ENCODE measurements at places on chromosomes 2 and 18.

DNA sequence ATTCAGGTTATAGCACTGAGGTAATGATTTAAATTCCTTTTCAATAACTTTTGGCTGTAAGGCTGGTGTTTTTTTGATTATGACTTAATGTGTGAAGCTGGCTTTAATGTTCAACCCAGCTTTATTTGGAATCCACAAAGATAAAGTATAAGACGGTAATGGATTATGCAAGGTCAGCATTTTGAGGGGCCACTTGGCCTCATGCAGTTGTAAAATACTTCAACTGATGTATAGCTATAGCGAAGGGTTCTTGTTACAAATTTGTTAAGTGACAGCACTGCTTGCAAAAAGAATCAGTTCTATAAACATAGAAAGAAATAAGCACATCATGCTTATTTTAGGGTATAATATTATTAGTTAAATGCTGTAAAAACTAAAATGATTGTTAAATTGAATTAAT, 36.6 kb downstream of the LRP1B start:
- DNase-seq, result no peak

GRCh38 chr18:3721771-3722648, 272.0 kb downstream of the TGIF1 start:
- DNase-seq, result no peak

DNA sequence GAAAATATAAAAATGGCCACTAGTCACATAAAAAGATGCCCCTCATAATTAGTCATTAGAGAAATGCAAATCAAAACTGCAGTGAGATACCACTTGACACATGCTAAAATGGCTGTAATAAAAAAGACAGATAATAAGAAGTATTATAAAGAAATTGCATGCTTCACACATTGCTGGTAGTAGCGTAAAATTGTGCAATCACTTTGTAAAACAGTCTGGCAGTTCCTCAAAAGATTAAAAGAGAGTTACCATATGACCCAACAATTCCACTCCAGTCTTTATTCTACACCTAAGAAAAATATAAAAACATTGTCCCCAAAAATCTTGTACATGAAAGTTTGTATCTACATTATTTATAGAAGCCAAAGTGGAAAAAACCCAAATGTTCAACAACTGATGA, 170.6 kb upstream of the FIGN start:
- DNase-seq, result no peak

- DNase-seq, result no peak
Measured at GRCh38 chr18:68520406-68521075, 194.4 kb downstream of the TMX3 start.

DNA sequence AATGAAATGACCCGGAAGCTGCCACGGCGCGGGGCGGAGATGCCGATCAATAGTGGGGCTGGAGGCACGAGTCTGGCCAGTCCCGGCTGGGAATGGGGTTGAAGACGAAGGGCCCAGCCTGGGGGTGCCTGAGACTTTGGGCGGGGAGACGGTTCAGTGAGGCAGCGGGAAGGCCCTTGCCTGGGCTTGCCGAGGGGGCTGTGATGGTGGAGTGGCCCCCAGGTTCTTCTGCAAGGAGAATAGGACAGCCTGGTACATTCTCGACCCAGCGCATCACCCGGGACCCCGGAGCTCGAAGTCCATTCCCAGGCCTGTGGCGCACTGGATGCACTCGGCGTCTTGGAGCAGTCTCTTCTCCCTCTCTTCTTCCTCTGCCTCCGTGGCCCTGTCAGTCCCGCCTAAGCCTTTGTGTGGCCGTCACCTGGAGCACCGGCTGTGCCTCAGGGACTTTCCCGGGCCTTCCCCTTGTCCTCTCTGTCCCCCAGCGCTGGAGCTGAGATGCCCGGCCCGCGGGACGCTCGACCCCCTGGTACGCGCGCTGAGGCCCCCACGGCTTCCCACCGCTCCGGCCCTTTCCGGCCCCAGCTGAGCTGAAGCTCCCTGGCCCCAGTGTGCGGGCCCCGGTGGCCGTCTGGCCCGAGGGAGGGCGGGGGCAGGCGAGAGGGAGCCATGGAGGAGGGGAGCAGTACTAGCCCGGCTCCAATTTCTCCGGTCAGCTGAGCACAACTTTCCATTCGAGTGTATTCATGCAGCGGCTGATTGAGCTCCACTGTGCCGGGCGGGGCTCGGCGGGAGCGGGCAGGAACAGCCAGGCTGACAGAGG, 8.0 kb downstream of the SIX3 start:
- no peak for DNase-seq

- DNase-seq, result no peak
Measured at GRCh38 chr2:1728821-1729220, 15.5 kb downstream of the PXDN start.

GRCh38 chr18:62797329-62797728, 82.0 kb downstream of the PHLPP1 start:
- DNase-seq, result no peak

DNA sequence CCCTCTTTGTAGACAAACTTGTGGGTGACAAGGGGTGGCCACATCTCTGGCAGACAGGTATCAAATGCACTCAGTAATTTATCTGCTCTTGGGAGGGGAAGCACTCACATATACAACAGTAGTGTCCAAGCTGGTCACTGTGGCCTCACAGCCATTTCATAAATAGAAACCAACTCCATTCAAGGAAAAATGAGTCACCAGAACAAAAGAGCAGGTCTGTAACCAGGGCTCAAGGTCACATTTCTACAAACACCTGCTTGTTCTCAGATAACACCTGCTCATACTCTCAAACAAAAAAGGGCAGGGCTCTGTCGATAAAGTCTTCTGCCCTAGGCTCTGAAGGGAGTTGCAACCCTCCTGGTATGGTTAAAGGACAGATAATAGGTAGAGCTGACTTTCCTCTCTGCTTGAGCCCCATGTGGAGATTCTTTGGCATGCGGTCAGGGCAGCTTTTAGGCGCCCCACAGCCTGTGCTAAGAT, 459.0 kb downstream of the BCL11A start:
- DNase-seq, result no peak

- DNase-seq, result no peak
Measured at GRCh38 chr18:72692086-72692485, 147.9 kb upstream of the CBLN2 start.

GRCh38 chr2:100066856-100067255, 75.5 kb downstream of the AFF3 start:
- DNase-seq, result no peak

- no peak for DNase-seq
Measured at GRCh38 chr2:20571231-20571630, 79.7 kb downstream of the HS1BP3 start.

- DNase-seq, result no peak
Measured at GRCh38 chr2:241200822-241201395, 12.4 kb downstream of the ANO7 start.

DNA sequence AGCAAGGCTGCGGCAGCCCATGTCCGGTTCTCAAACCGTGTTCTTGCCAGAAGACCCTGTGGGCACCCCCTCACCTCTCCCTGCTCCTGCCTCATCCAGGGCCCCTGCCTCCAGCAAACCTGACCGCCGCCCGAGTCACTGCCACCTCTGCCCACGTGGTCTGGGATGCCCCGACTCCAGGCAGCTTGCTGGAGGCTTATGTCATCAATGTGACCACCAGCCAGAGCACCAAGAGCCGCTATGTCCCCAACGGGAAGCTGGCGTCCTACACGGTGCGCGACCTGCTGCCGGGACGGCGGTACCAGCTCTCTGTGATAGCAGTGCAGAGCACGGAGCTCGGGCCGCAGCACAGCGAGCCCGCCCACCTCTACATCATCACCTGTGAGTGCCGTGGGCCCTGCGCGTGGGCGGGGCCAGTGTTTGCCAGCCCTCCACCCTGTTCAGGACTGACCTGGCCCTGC, 32.2 kb downstream of the MTERF4 start:
- DNase-seq, result no peak

- DNase-seq, result no peak
Measured at GRCh38 chr2:134336352-134336751, 82.5 kb downstream of the MGAT5 start.

DNA sequence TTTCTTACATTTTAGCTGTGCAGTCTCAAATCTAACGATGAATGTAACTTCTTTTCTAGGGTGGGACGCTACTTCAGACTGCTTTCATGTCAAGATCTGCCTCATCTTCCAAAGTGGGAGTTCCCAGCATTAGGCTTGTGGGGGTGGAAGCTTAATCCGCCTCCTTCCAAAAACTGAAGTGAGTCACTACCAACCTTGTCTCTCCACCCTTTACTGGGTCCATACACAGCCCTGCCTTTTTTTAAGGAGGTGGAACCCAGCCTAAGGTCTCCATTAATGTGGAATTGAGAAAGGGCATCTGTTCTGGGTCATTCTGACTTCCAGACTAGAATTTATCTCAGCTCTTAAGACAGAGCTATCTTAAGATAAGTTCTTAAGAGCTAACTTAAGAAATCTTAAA, 42.0 kb upstream of the NFE2L2 start:
- no peak for DNase-seq

- no peak for DNase-seq
Measured at GRCh38 chr2:232667989-232668583, 29.0 kb upstream of the GIGYF2 start.

DNA sequence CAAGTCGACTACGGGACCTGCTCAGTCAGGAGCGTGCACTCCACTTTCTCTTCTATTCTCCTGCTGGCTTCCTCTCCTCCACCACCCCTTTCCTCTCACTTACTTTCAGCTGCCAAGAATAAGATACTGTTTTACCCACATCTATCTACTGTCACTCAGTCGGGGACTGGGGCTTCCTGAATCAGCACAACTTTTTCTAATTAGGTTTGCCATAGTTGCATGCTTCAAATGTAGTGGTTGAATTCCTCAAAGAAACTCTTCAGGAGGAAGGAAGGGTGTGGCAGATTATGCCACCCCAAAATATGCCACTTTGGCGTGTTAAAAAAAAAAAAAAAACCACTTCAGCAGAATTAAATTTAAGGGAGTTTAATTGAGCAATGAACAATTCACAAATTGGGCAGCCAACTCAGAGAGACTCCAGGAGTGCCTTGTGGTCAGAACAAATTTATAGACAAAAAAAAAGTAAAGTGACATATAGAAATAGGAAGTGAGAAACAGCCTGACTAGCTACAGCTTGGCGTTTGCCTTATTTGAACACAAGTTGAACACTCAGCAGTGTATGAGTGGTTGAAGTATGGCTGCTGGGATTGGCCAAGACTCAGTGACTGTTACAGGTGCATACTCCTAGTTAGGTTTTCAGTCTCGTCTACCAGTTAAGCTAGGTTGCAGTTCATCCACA, 32.5 kb upstream of the RMDN2 start:
- no peak for DNase-seq

GRCh38 chr2:206020171-206020570, 65.8 kb downstream of the INO80D start:
- no peak for DNase-seq

- no peak for DNase-seq
Measured at GRCh38 chr2:111617299-111618225, 266.4 kb downstream of the ANAPC1 start.

GRCh38 chr2:120596191-120596811, 139.4 kb upstream of the GLI2 start:
- no peak for DNase-seq

DNA sequence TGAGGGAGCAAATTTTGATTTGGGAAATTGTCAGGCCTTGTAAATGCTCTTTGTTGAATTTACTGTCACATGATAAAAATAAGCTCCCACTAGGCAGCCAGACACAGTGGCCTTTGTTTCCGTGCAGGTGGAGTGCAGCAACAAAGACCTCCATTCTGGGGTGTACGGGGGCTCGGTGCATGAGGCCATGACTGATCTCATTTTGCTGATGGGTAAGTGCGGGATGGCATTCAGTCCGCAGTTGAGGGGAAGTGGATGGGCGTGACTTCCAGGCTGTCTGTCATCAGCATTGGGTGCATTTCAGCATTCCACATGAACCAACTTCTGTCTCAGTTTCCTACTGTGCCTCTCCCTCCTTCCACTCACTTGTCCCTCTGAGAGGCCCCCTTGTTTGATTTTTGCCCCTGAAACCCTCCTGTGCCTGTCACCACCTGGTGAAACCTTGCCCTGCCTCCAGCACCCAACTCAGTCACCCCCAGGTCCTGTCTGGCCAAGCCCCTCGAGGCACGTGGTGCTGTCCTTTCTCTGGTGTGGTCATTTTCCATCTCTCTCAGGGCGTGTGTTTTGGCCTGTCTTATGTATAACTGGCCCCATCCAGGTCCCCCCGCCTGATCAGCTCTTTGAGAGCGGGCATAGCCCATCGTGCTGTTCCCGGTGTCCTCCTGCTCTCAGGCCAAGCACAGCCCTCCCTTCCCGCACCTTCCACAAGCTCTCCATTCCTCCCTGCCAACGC, 16.3 kb downstream of the CNDP2 start:
- no peak for DNase-seq

DNA sequence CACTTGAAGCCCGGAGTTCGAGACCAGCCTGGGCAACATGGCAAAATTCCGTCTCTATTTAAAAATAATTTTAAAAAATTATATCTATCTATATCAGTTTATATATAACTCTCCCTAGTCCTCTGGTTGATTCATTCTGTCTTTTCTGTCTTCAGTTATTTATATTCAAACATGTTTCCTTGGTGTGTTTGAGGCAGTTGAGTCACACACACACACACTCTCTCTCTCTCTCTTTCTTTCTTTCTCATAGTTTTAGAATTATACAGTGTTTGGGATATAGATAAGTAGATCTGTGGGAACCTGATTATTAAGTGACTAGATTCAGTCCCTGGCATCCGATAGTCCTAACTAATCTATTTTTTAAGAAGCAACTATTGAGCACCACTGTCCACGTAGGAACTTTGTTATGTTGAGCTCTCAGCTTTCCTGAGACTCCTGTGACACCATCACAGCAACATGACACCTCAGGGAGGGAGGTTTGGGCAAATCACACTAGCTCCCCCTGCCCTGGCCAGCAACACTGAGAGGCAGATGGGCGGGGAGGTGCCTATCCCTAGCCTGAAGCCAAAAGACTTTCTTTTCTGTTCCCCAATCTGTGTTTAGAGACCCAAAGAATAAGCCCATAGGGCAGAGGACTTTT, 482.7 kb downstream of the DLGAP1 start:
- DNase-seq, result no peak
